ENCODE measurements at places on chromosomes 1 and 21.

DNA sequence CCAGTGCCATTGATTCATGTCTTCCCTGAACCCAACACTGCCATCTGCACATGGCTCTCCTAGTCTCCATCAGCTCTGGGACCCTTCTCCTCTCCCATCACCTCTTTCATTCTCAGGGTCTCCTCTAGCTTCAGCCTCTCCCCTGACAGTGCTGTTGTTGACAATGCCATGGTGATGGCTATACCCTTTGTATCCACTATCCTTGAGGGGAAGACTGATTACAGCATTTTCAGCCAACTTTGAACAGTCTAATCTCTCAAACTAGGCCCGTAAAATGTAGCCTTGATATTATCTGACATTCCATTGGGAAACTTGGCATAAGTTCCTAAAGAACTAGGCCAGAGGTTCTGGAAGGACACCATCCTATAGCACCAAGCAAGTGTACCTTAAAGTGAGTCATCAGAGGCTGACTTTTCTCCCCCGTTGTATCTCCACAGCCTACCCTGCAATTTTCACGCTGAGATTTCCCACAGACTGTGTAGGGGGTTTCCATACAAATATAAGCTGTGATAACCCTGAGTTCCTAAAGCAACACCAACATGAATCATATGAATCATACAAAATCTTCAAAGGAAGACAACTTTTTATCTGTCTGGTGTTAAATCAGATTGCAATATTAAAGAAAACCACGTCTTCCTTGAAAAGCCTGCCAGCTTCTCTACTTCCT is 5.8 kb downstream of the HAO2 start:
- no peak for DNase-seq

DNA sequence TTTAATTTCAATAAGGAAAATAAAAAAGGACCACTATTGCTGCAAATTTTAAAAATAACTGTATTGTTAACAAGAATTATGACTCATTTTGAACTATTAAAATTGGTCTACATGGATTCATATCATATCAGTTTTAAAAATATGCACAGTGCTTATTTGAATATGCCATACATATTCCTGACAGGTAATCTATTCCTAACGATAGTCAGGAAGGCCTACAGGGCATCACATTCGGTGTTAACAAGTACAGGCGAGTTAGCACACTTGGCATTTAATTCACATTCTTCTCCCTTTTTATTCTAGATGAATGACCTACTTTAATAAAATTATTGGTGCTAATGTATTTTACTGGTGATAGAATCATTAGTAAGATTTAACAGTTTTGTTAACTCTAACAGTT is 174.6 kb downstream of the USH2A start:
- no peak for DNase-seq

DNA sequence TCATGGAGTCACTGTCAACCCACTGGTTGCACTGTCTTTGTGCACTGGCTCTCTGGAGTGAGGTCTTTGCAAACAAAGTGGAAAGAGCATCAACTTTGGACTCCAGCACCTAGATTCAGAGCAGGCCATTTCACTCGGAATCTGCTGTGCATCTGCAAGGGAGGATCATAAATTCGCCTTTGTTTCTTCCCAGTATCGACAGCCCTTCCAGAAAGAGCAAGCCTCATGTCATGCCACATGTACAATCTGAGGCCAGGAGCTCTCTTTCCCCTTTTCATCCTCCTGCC is 853 bp upstream of the PCSK9 start:
- DNase-seq, result no peak

DNA sequence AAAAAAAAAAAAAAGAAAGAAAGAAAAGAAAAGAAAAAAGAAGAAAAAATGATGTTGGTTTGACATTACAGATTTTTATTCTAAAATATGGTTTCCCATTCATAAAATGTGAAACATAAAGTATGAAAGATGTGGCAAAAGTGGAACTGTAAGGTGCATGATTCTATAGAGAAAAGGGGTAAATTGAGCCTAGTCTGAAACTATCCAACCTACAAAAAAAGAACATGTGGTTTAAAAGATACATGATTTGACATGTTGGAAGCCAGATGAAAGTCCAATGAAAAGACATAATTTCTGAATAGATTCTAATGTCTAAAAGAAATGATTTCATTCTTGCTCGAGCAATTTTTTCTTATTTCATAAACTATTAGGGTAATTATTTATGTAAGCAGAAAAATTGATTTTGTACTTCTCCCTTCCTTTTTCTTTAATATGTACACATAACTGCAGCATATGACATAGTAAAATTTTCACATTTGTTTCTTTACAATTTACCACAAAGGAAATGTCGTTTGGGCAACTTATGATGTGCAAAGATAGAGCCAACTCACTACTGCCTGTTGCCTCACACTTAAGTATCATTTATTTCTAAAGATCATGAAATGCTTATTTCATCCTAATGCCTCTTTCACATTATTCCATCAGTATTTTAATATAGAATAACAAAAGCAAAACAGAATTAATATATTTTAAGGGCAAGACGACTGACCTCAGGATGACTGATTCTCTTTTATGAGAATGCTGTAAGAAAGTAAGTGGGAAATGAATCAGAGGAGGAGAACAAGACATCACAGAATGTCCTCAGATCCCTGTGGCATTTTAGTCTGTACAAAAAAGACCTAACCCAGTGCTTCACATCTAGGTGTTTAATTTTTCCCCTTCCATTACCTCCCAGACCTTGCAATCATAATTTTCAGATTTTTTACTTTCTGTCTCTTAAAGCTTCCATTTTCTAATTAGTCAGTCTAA is 165.8 kb upstream of the HMCN1 start:
- DNase-seq, result no peak

DNA sequence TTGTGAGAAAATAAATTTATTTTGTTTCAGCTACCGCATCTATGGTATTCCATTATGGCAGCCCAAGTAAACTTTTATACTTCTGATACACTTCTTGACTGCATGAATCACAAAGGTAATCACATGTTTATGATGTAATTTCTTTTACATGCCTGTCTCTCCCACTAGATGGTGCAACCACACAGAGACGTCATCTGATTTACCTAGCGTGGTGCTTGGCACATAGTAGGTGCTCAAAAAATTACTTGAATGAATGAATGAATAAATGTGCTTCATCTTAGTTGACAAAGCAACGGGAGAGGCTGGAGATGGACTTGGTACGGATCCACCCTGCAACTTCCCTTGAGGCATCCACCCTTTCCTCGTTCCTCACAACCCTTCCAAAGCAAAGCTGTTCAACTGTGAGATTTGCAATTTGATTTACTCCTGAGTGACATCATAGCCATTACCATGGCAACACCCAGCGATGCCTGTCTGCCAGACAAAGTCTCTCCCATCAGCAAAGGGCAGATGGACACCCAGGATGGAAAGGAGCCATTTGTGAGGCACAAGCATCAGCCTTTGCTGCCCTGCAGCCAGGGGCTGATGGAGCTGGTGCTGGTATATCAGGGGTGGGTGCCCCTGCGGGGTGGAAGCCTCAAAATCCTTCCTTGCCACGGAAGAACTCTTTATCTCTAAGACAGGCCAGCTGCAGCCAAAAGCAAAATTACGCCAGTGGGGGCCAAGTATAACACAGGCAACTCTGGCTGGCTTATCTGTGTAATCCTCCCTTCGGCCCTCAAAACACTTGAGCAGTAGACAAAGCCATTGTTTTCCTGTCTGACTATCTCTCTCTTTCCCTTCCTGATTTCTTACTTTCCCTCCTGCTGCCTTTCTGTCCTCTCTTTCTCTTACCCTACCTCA is 18.9 kb upstream of the VWA5B1 start:
- no peak for DNase-seq

DNA sequence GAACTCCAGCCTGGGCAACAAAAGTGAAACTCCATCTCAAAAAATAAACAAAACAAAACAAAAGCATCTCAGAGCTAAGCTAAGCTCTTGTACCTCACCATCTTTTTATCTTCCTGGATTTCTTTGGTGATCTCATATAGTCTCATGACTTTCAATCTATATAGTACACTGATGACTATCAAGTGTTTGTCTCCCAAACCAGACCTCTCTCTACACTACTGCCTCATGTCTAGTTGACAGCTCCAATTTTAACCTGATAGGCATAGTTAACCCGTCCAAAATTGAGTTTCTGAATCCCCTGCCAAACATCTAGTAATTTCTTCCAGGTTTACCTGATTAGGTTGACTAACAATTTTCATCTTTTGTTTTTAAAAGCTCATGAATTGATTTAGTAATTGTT is 151.7 kb downstream of the COP1 start:
- no peak for DNase-seq

- DNase-seq, result no peak
These were observed 57.1 kb upstream of the DR1 start for GRCh38 chr1:93288558-93288957.

DNA sequence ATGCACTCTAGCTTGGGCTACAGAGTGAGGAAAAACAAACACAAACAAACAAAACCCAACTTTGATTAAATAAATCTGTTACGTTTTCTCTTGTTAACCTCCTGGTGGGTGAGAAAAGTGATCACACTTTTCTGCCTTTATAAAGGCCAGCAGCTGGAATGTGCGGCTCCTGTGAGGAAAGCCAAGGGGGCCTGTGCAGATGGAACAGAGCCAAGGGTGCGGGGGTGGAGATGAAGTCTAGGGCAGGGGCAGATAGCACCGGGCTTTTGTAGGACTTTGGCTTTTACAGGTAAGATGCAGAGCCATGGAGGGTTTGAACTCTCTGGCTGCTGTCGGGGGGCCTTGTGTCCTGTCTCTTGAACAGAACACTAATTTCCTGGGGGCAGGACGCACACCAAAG is 40.7 kb upstream of the GPR37L1 start:
- DNase-seq, result no peak

DNA sequence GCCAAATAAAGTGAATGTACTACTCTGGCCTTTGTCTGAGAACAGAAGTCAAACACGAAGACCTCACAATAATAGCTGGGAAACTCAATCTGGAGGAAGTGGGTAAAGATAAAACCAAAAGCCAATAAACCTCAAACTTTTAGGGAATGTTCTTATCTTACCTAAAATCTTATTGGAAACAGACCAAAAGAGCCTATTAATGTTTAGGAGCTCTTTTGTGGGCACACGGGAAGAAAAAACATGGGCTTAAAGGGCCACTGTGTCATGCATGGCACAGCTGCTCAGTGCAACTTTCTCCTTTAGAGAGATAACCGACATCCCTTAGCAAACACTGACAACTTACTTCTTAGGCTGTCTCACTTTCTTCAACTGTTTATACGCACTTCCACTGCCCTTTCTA is 16.1 kb downstream of the EIF2B3 start:
- no peak for DNase-seq

- DNase-seq, result peak; percentile 6
These were observed 135.9 kb downstream of the TM2D1 start for GRCh38 chr1:61588736-61589672.

GRCh38 chr1:28286111-28286510 is 26.8 kb downstream of the SESN2 start:
- no peak for DNase-seq

DNA sequence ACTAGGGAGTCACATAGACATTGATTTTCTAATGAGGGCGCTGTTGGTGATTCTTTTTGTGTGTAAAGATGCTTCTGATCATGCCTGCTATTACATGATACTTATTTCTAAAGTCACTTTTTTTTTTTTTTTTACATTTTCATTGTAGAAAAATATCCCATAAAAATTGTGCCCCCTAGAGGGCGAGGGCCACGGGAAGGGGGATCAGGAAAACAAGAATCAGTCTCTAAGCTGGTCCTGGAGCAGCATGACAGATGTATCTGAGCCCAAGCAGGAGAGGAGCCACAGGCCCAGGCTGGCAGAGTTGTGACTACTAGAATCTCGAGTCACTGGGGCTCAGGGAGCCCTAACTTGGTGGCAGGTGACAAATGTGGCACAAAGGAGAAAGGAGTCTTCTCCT is 28.1 kb downstream of the ZSCAN20 start:
- DNase-seq, result no peak

- no peak for DNase-seq
These were observed 43.9 kb downstream of the DUSP10 start for GRCh38 chr1:221697923-221698425.

DNA sequence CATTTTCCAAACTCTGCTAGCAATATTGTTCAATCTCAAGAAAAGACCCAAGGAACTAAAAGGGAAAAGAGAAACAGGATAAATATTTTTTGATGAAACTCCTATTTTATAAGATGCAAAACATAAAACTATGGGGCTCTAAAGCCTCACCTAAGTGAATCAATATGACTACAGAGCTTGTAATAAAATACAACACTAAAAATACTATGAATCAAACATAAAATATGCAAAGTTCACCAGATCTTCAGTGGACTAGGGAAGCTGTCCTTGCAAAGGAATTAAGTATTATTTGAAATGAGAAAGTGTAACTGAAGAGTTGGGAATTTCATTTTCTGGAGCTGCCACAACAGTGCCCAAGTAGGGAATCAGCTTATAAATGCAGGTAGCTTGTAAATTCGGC is 124.5 kb downstream of the CRB1 start:
- no peak for DNase-seq

DNA sequence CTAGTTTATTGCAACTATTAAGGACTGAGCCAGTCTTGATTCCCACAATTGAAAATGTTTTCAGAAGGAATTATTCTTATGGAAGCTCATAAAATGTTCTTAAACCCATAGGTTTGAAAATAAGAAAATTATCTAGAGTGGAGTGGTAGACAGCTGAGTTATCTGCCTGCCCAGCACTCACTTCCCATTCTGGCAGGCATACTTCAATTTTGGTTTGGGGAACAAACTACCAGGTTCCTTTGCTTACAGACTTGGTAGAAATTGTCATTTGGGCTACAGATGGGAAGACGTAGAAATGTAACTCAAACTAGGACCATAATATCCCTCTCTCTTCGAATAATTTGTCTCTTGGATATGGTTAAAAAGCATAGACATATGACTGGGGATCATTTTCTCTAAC is 18.4 kb downstream of the JUN start:
- no peak for DNase-seq

DNA sequence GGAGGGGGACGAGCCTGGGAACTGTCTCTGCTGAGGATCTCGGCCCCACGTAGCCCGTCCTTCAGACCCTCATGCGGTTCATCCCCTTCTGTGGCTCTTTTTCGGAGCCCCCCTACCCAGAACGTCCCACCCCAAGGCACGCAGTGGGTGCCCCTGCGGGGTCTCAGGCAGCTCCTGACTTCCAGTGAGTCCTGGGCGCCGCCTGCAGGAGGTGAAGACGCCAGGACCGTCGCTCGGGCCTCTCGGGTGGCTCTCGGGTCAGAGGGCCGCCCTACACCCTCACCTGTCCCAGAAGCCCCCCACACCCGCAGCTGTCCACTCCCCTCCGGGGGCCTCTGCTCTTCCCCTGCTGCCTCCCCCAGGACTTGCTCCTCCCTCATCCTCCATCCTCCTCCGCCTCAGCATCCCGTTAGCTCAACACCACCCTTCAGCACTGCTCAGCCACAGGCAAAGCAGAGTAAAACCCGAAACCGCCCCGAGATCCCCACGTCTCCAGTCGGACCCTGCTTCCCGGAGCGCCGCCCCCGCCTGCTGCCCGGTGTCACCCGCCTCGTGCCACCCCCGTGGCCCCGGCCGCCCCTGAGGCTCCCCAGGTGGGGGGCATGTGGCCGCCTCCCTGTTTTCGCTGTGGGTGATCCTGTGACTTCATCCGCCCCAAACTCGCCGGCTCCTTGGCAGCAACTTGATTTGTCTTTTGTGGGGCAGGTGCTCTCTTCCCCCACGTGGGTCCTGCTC is 13.3 kb upstream of the POFUT2 start:
- no peak for DNase-seq

Data from AG04450 (cell line).